Lung (tissue), 17 donors: ENCODE measurements at places on chromosomes 1 and 21.
A peak's percentile ranks its signal among the peaks of the same experiment; 100 is the strongest.

- no peak for DNase-seq
- no peaks in the 10 kb centered on the region for H3K27me3 ChIP-seq
- no peak overlapping the region for H3K4me3 ChIP-seq
- no peaks in the 10 kb centered on the region for H3K4me1 ChIP-seq
- no peak overlapping the region for H3K27ac ChIP-seq
Observed at GRCh38 chr1:14735841-14736240, 137.4 kb downstream of the KAZN start.

GRCh38 chr1:167601442-167602383, 28.3 kb upstream of the RCSD1 start:
- peak; percentile 26 for DNase-seq
- no peaks in the 10 kb centered on the region for H3K4me1 ChIP-seq
- H3K27me3 ChIP-seq, result no peaks in the 10 kb centered on the region

DNA sequence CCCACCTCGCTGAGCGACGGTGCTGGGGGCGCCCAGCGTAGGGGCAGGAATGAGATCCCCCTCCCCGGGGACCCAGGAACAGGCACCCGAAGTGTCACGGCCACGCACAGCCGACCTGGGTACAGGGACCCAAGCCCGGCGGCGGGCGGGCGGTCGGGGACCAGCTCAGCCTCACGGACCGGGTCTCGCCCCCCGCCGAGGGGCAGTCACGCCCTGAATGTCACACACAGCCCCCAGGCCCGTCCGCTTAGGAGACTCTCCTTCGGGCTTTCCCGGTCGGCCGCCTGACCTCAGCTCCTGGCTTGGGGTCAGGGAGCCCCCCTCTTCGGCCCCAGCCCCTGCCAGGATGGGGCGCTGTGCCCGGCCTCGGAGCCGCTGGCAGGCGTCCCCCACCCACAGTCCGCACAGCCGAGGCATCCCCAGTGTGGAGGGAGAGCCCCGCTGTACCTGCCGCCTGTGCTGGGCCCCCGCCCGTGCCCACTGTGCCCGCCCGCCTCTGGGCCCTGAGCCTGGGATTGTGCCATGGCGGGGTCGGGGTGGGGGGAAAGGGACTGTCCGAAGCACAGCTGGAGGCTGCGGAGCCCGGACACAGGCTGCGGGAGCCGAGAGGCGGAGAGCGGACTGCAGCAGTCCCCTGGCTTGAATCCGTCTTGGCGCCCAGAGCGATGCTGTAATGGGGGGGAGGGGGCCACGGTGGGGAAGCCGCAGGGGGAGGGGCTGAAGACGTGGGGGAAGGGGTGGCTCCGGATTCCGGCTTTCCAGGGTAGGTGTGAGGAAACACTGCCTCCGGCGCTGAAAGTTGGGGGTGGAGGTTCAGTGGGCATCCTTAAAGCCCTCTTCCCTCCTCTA, 627 bp upstream of the DLGAP3 start:
- no peak overlapping the region for H3K27ac ChIP-seq
- peak overlapping the region; percentile 8 for H3K4me3 ChIP-seq
- no peaks in the 10 kb centered on the region for H3K36me3 ChIP-seq
- H3K4me1 ChIP-seq, result peaks cover 5% of the 10 kb centered on the region
- H3K27me3 ChIP-seq, result peaks cover 61% of the 10 kb centered on the region

- no peak overlapping the region for H3K4me3 ChIP-seq
Observed at GRCh38 chr1:246471688-246472087, 35.4 kb downstream of the SMYD3 start.

DNA sequence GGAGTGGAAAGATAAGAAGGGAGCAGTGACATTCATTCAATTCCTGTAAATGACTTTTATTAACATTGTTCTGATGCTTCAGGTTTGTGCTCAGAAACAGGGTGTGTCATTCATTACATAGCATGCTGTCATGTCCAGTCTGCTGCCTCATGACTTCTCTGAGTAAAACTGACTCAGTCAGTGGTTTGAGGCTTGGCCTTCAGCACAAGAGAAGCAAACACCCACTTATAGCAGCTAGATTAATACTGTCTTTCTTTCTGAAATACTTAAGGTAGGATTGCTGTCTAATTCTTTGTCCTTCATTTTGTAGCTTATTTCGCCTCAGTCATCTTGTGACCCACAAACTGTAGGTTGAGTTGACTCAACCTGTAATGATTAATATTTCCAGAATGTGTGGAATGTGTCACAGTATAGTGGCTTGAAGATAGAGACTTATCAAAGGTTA, 32.9 kb downstream of the RASAL2 start:
- no peak overlapping the region for H3K4me3 ChIP-seq
- no peak for DNase-seq
- H3K4me1 ChIP-seq, result peaks cover 6% of the 10 kb centered on the region
- peaks cover 2% of the 10 kb centered on the region for H3K36me3 ChIP-seq

GRCh38 chr1:114702737-114703136, 7.4 kb upstream of the AMPD1 start:
- H3K27ac ChIP-seq, result no peak overlapping the region
- H3K27me3 ChIP-seq, result peaks cover under 1% of the 10 kb centered on the region
- no peaks in the 10 kb centered on the region for H3K4me1 ChIP-seq
- H3K36me3 ChIP-seq, result peaks cover 2% of the 10 kb centered on the region
- no peak for DNase-seq
- H3K4me3 ChIP-seq, result no peak overlapping the region

DNA sequence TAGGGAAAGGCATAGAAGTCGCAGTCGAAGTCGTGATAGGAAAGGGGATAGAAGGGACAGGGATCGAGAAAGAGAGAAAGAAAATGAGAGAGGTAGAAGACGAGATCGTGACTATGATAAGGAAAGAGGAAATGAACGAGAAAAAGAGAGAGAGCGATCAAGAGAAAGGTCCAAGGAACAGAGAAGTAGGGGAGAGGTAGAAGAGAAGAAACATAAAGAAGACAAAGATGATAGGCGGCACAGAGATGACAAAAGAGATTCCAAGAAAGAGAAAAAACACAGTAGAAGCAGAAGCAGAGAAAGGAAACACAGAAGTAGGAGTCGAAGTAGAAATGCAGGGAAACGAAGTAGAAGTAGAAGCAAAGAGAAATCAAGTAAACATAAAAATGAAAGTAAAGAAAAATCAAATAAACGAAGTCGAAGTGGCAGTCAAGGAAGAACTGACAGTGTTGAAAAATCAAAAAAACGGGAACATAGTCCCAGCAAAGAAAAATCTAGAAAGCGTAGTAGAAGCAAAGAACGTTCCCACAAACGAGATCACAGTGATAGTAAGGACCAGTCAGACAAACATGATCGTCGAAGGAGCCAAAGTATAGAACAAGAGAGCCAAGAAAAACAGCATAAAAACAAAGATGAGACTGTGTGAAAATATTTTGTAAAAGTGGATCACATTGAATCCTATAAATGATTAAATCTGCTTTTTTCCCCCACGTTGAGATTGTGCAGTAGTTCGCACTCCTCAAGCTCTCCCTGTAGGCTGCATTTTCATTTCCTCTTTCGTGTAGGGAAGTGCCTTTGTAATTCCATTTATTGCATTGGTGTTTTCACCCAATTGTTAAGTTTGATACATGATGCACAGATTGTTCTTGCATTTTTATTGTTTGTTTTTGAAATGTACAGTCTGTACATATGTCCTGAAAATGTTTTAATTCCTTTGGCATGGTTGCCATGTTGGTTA, 7.5 kb downstream of the PRPF38B start:
- no peak for DNase-seq
- H3K36me3 ChIP-seq, result peaks cover 9% of the 10 kb centered on the region
- H3K4me1 ChIP-seq, result peaks cover 1% of the 10 kb centered on the region
- H3K27ac ChIP-seq, result no peak overlapping the region
- no peak overlapping the region for H3K4me3 ChIP-seq

DNA sequence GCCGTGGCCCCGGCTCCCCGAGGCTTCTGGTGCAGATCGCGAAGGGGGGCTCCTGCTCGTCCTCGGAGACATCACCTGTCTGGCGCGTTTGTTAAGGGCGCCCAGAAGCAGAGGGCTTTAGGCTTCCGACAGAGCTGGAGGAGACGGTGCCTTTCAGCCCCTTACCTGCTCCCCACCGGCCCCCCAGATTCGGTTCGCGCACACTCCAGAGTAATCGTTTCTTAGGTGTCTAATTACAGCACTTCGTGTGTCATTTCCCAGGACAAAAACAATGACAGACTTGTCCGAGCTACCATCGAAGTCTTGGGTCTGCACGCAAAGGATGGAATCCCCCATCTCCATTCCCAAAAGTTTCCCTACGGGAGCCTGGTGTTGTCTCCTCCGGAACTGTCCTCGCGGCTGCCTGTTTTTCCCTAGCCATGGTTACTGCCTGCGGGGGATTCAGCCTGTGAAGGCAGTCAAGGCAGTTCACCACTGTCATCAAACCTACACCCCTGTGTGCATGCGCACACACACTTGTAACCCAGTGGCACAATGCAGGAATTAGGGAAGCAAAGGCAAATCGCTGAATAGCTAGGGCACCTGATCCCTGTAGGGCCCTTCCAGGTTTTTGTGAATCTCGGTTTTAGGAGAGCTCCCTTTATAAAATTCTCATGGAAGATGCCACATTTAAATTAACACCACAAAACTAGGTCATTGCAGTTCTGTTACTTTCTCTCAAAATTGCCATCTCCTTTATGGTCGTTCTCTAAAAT, 738 bp upstream of the CDC42BPA start:
- DNase-seq, result peak; percentile 83
- H3K27me3 ChIP-seq, result no peaks in the 10 kb centered on the region
- peak overlapping the region; percentile 97 for H3K27ac ChIP-seq
- peaks cover 6% of the 10 kb centered on the region for H3K4me1 ChIP-seq
- peak overlapping the region; percentile 72 for H3K4me3 ChIP-seq

DNA sequence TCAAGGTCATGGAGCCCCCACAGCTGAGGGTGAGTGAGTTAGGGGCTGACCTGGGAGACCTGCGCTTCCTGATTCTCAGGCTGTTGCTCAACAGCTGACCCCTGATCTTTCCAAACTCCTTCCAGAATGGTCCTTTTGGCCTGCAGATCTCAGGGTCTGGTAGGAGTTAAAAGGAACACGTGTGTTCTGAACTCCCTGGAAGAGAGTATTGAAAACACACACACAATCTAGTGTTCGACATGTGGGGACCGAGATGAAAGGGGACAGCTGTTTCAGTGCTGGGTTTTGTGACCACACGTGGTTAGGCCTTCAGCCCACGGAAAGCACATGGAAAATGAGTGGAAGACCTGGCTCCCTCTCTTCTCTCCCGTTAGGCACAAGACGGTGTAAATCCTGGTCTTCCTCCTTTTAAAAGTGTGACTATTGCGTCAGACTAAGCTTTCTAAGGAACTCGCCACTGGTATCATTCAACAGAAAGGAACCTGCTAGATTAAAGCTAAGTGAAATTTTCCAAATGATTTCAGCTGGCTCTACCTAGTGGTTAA, 49.6 kb downstream of the RUNX1 start:
- no peak overlapping the region for H3K4me3 ChIP-seq
- DNase-seq, result no peak
- H3K36me3 ChIP-seq, result no peaks in the 10 kb centered on the region
- H3K4me1 ChIP-seq, result no peaks in the 10 kb centered on the region
- H3K27ac ChIP-seq, result peak overlapping the region; percentile 32

DNA sequence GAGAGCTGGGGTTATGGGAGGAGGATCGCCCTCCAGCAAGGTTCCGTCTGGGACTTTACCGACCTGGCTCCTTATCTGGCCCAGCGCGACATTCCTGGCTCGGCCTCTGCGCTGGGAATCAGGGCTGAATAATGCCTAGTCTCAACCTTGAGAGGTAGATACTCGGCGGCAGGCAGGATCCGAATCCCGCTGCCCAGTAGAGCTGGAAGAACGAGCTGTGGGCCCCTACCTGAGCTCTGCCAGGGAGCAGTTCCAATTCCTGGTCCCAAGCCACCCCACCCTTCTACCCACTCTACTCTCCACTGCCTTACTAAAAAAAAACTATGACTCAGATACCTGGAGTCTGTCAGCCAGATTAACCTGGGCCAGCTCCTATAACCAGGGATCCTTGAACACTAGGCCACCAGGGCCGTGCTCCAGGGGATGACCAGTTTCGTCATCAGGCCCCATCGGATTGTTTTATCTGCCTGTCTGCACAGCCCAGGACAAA, 53.6 kb downstream of the RHBG start:
- peaks cover 7% of the 10 kb centered on the region for H3K27me3 ChIP-seq
- no peak overlapping the region for H3K4me3 ChIP-seq
- H3K4me1 ChIP-seq, result peaks cover 4% of the 10 kb centered on the region
- no peak for DNase-seq

- no peak overlapping the region for H3K27ac ChIP-seq
- no peak overlapping the region for H3K4me3 ChIP-seq
- no peaks in the 10 kb centered on the region for H3K27me3 ChIP-seq
- peaks cover 29% of the 10 kb centered on the region for H3K4me1 ChIP-seq
- no peak for DNase-seq
- H3K36me3 ChIP-seq, result no peaks in the 10 kb centered on the region
Observed at GRCh38 chr1:22057861-22058260, 5.4 kb downstream of the CDC42 start.

DNA sequence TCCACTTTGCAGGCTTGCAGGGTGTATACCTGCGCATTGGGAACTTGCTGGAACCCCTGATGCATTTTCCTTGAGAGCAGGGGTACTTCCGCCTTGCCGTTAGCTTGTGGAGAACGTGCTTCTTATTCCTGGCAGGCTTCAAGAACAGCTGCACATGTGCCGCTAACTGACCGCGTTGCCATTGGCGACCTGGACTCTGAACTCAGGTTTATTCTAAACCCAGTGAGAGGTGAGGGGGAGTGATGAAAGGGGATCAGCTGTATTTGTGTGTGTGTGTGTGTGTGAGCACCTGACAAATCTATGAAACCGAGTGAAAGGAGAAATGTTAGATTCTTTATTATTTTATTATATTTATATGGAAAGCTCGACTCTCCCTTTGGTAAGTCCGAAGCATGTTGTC, 128.6 kb downstream of the HUNK start:
- peak; percentile 59 for DNase-seq
- no peak overlapping the region for H3K27ac ChIP-seq
- no peaks in the 10 kb centered on the region for H3K27me3 ChIP-seq
- H3K4me1 ChIP-seq, result peaks cover 11% of the 10 kb centered on the region

- DNase-seq, result no peak
- no peaks in the 10 kb centered on the region for H3K4me1 ChIP-seq
Observed at GRCh38 chr21:24781146-24781545, 826.1 kb downstream of the MRPL39 start.

GRCh38 chr1:170856455-170856854, 78.9 kb upstream of the MROH9 start:
- no peaks in the 10 kb centered on the region for H3K36me3 ChIP-seq
- no peaks in the 10 kb centered on the region for H3K27me3 ChIP-seq
- DNase-seq, result no peak
- no peak overlapping the region for H3K27ac ChIP-seq
- no peaks in the 10 kb centered on the region for H3K4me1 ChIP-seq

- DNase-seq, result no peak
- no peak overlapping the region for H3K4me3 ChIP-seq
- H3K4me1 ChIP-seq, result no peaks in the 10 kb centered on the region
- H3K36me3 ChIP-seq, result no peaks in the 10 kb centered on the region
Observed at GRCh38 chr1:118900643-118901440, 87.3 kb downstream of the TBX15 start.

GRCh38 chr21:42299324-42300044, 15.7 kb downstream of the TFF3 start:
- H3K27me3 ChIP-seq, result peaks cover 4% of the 10 kb centered on the region
- H3K36me3 ChIP-seq, result peaks cover 7% of the 10 kb centered on the region
- peak overlapping the region; percentile 42 for H3K27ac ChIP-seq
- H3K4me3 ChIP-seq, result no peak overlapping the region
- H3K4me1 ChIP-seq, result no peaks in the 10 kb centered on the region
